ENCODE measurements at places on chromosomes 3 and 15.

DNA sequence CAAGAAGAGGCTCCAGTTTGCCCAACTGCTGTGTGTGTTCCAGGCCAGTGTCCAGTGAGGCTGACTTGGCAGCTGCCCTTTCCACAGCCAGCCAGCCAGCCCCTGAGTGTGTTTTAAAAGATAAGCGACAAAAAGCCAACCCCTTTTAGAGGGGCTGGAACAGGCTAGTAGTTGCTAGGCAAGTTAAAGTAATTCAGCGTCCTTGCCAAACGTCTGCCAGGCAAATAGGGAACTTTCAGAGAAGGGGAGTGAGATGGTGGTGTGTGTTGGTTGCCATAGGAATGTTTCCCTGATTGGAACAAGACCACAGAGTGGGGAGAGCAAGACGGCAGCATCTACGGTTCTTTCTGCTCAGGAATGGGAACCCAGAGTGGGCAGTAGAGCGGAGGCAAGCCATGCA lies 86.3 kb downstream of the TMEM108 start:
- no peak for DNase-seq

GRCh38 chr3:140505213-140505612 lies 172.7 kb upstream of the TRIM42 start:
- no peak for DNase-seq

- DNase-seq: no peak
These were observed 102.3 kb downstream of the NECTIN3 start for GRCh38 chr3:111173906-111174305.

DNA sequence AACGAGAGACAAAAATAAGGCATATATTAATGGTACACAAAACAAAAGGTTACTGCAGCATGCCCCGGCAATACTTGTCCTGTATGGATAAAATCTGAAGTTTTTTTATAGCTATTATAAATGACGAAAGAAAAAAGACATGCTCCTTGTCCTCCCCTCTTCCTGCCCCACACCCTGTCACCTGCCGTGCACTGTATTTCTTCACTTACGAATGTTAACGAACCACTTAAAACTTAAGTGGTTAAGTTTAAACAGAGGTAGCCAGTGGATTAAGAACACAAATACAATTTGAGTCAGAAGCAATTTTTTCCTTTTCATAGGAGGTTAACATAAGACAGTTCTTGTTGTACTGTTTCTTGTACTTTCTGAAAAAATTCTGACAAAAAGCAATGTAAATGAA lies 799.1 kb upstream of the NECTIN3 start:
- DNase-seq: no peak

- no peak for DNase-seq
These were observed 81.6 kb downstream of the PLXNA1 start for GRCh38 chr3:127064391-127065137.

DNA sequence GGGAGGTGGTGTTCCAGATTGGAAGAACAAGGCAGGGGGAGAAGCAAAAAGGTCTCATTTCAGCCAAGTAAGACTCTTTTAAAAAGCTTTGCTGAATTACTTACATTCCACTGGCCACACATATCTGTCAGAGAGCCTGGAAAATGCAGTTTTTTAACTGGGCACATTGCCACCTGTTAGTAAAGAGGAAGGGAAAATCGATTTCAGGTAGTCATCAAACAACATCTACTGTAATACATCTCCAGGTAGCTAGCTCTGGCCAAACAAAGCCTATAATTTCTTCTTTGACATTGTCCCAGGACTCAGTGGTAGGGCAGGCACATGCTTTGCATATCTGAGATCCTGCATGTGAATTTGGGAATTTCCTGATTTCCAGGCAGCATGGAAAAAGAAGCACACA lies 480.7 kb upstream of the SUCLG2 start:
- no peak for DNase-seq

DNA sequence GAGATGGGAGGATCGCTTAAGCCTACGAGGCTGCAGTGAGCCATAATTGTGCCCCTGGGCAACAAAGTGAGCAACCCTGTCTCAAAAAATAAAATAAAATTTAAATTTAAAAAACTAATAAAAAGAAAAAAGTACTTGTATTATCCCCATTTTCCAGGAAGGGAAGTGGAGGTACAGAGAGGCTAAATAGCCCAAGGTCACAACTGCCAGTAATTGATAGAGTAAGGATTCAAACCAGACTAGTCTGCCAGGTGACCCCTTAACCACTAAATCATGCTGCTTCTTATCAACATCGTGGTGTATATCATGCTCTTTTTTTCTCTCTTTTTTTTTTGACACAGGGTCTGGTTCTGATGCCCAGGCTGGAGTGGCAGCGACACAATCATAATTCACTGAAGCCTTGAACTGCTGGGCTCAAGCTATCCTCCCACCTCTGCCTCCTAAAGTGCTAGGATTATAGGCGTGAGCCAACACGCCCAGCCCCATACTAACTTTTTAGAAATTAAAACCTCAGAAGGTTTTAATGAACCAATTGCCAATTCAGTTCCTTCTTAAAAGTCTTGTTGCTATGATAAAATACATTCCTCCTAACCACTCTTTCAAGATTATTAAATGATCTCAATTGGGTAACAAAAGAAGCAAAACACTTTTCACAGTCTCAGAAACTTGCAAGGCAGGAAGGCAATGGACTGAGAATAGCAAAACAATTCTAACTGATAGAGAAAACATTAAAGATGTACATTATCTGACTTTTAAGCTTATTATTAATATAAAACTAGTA lies 30.5 kb downstream of the HERC1 start:
- DNase-seq: no peak

DNA sequence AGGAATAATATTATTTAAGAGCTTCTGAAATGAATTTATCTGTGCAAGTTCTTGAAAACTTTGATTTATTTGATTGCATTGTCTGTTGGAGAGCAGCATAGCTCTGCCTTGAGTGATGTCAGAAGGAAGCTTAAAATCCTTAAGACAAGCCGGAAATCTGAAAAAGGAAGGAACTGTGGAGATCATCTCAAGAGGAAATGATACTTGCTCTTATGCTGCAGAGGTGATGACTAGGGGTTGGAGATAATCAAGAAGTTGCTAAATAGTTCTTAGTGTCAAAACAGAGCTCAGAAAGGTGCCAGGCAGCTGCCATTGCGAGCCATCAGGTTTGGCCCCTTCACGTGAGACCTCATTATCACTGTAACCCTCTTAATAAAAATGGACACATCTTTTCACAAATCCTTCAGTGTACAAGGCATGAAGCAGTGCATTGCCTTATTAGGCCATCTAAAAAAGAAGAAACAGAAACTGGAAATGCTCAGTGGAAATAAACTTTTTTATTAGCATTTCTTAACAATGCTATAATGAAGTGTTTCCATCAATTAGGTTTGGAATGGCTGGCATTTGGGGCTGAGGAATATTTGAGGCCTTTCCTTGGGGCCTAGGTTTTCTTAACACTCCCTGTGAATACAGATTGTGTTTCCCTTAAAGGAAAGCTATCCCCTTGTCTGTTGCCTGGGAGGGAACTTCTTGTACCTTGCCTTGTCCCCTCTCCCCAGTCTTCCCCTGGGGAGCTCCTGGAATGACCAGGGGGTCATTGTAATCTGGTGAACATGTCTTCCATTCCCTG lies 34.5 kb upstream of the VILL start:
- no peak for DNase-seq

DNA sequence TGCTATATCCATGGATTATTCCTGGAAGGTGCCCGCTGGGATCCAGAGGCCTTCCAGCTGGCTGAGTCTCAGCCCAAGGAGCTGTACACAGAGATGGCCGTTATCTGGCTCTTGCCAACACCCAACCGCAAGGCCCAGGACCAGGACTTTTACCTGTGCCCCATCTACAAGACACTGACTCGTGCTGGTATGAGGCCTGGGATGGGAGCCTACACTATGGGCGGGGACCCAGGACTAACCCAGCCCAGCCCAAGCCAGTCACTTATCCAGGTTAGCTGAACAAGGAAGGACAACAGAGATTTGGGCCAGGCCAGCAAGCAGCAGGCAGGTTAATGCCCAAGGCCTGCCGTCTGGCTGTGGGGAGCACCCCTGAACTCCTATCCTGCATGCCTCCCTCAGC lies 45.3 kb downstream of the SEMA3G start:
- no peak for DNase-seq

GRCh38 chr15:85795337-85796305 lies 896 bp upstream of the KLHL25 start:
- DNase-seq: no peak

DNA sequence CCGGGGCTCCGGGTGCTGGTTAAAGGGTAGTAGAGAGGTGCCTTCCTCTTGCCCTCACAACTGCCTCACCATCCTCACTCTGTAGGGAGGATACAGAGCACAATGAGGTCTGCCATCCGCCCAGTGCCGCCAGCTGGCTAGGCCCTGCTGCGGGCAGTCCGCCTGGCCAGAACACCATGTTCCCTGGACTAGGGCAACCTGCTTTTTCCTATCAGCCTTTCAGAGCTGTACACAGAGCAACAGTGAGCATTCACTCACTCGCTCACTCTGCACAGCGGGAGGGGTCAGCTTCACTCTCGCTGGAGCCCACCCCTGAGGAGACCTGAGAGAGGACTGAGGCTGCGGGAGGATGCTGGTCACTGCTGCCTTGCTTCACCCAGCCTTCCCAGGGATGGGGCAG lies 218.7 kb upstream of the CHRNA7 start:
- no peak for DNase-seq

DNA sequence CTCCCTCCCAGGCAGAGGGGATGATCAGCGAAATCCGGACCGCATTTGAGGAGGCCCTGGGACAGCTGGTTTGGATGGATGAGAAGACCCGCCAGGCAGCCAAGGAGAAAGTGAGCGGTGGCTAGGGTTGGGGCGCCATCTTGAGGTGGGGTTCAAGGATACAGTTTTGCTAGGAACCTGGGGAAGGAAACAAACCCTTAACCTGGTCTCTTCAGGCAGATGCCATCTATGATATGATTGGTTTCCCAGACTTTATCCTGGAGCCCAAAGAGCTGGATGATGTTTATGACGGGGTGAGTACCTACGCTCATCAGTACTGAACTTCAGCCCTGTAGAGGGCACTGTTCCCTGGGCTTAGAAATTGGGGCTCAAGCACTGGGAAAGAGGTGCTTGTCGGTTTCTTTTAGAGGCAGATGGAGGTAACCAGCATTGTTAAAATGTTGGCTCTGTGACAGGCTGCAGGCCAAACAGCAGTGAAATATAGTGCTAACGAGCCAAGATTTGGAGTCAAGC lies 9.6 kb upstream of the PSMD2 start:
- DNase-seq: peak; percentile 32

DNA sequence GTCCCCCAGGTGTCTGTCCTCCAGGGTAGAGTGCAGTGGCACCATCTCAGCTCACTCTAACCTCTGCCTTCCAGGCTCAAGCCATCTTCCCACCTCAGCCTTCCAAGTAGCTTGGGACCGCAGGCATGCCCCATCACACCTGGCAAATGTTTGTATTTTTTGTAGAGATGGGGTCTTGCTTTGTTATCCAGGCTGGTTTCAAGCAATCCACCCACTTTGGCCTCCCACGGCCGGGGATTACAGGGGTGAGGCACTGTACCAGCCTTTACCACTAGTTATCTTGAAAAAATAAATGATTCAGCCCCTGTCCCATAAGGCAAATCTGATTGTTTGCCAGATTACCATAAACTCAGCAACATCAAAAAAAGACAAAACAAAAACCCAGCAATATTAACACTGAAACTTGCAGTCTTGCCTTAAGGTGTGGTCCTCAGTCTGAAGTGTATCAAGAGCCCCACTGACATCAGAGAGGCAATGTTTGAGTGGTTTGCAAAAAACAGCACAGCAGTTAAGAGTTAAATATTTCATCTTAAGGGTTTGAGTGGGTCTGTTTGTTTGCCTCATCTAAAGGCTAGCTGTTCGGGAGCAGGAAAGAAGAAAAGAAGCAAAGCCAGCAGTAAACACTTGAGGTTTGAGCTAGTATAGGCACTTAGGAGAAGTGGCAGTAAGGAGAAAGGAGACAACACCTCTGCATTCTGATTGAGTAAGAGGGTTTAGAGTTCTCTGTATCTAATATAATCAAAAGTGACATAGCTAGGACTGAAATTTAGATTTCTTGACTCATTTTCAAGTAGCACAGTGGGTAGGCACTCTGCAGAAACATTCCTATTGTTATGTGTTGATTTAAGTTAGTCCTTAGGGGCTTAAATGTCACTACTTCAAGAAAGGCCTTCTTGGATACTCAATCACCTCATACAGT lies 26.3 kb upstream of the EDEM1 start:
- no peak for DNase-seq

GRCh38 chr3:71057526-71057894 lies 526.0 kb downstream of the FOXP1 start:
- DNase-seq: peak; percentile 57

- DNase-seq: no peak
These were observed 13.1 kb downstream of the SLC7A14 start for GRCh38 chr3:170572665-170573253.

- DNase-seq: no peak
These were observed 263.9 kb upstream of the STT3B start for GRCh38 chr3:31268868-31269267.

GRCh38 chr15:36643551-36643950 lies 64.1 kb downstream of the CDIN1 start:
- peak; percentile 12 for DNase-seq

- DNase-seq: no peak
These were observed 71.5 kb downstream of the PLCH1 start for GRCh38 chr3:155673421-155673820.

DNA sequence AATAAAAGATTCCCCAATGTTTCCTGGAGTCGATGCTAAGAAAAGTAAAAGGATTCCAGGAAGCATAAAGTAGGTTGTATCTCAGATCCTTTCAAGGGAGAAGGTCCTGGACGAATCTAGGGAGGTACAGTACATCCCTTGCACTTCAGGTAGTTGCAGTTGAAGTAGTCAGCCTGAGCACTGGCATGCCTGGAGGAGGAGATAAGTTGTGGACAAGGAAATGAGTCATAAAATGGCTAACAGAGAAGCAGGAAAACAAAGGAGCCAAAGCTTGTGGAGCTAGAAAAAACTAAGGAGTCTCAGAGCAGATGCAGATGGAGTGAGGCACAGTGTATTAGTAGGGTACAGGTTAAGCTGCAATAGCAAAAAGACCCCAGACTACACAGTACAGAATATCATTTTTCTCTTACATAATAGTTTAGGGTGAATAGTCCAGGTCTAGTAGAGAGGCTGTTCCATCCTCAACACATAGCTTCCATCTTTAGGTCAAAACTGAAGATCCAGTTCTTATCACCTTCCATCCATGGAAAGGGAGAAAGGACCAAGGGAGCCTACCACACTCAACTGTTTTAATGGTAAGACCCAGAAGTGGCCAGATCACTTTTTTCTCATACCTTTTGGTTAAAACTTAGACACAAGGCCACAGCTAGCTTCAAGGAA lies 41.3 kb downstream of the COL6A5 start:
- peak; percentile 7 for DNase-seq

DNA sequence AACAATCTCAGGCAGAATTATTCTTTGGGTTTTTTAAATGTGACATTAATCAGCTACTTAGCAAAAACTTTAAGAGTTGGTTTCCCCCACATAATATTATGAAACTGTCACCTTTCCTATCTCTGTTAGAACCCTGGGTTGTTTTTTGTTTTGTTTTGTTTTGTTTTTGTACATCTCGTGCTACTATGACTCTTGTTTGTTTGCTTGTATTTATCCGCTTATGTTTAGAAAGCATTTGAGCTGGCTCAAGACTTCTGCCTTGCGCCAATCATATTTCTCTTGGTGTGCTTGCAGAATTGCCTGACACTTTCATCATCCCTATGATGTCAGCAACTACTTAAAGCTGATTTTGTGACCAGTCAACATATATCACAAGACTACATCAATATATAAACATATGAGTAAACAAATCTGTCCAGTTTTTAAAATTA lies 116.9 kb downstream of the DCLK3 start:
- no peak for DNase-seq
